ENCODE measurements at places on chromosomes 5 and 9.

DNA sequence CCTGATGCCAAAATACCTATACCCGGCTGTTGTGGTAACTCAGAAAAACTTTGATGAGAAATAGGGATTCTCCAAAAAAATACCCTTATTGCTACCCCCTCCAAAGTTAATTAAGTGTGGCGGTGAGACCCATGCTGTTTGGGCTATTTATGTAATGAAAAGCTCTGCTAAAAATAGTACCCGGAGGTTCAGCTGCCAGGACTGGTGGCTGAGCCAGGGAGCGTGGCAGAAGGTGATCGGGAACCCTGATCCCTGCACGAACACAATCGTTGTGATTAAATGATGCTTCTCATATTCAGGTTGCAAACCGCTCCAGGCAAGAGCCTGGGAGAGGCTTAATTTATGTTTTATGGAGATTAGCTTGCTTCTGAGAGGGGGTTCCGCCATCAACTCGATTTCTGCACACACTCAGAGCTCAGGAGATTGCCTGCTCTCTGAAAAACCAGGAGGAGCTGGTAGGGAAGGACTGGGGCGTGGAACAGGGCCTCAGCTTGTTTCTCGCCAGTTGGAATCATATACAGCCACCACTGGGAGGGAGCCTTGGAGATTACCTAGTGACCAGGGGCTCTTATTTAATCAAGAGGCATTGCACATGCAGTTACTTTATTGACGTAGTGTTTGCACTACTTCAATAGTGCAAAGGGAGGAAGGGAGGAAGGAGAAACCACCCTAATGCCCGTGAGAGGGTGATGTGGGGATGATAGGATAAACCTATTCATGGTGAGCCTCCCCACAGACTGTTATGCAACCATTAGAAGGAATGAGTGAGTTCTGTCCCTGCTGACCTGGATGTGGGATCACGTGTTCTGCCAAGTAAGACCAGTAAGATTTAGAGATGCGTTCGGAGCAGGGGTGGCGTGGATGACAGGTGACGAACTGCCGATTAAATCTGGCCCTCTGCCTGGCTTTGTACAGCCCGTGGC, 23.4 kb downstream of the HRH2 start:
- no peak for DNase-seq

- DNase-seq = no peak
Observed at GRCh38 chr5:55636683-55637082, 75.4 kb downstream of the SLC38A9 start.

DNA sequence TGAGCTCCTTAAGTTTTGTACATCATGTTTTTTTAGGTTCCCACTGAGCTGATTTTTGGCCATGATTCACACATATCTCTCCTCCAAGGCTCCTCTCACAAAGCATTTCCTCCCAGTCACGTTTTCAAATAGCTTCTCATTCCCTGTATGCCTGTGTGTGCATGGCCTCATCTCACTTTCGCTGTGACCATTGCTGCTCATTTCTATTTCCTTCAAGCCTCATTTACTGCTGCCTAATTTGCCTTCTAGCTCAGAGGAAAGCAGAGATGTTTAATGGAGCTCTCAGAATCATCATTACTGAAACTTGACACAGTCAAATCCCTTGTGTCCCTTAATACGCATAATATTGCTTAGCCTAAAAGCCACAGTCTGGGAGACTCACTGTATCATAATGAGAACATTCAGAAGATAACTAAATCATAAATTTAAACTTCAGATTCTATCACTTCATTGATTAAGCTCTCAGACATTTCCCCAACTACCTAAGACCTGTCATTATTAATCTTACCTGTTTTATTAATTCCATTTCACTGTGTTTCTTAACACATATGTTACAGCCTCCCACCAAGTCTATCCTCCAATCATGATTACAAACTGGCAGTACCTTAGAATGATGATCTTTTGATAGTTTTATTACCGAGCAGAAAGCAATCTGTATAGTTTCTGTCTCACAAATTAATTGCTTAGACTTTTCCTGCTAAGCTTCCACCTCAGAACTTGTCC, 278.3 kb upstream of the PTGER4 start:
- no peak for DNase-seq

GRCh38 chr5:143488381-143488780, 84.9 kb upstream of the NR3C1 start:
- DNase-seq = no peak

GRCh38 chr5:137312011-137312410, 187.1 kb downstream of the SPOCK1 start:
- DNase-seq = no peak

DNA sequence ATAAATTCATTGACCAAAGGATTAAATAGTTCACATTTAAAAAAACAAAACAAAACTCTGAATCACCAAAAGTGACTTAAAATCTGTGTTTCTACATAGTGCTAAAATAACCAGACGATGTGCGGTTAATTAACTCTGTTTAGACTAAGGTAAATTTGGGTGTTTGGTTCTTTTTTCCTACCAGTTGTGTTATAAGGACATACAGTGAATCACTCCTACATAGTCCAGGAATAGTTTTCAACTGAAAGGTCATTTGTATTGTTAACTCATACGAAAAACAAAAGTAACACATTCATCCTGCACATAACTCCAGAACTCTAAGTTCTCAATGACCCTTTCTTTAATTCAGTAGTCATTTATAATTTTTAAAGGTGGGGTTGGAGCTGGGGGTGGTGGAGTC, 203.7 kb downstream of the GLIS3 start:
- DNase-seq = no peak

GRCh38 chr5:169615561-169615960, 21.5 kb upstream of the DOCK2 start:
- DNase-seq = no peak

GRCh38 chr5:150261231-150261630, 28.3 kb downstream of the CAMK2A start:
- no peak for DNase-seq

GRCh38 chr9:101727612-101728524, 10.6 kb downstream of the GRIN3A start:
- DNase-seq = no peak

DNA sequence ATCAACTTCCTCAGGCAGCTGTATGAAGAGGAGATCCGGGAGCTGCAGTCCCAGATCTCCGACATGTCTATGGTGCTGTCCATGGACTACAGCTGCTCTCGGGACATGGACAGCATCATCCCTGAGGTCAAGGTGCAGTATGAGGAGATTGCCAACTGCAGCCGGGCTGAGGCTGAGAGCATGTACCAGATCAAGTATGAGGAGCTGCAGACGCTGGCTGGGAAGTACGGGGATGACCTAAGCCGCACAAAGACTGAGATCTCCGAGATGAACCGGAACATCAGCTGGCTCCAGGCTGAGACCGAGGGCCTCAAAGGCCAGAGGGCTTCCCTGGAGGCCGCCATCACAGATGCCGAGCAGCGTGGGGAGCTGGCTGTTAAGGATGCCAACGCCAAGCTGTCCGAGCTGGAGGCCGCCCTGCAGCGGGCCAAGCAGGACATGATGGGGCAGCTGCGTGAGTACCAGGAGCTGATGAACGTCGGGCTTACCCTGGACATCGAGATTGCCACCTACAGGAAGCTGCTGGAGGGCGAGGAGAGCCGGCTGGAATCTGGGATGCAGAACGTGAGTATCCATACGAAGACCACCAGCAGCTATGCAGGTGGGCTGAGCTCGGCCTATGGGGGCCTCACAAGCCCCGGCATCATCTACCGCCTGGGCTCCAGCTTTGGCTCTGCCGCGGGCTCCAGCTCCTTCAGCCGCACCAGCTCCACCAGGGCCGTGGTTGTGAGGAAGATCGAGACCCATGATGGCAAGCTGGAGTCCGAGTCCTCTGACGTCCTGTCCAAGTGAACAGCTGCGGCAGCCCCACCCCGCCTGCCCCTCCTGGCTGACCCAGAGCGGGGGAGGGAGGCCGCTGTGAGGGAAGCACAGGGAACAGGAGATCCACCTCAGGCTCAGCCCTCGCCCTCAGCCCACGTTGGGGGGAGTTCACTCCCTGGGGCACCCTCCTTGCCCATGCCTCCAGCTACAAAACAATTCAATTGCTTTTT, 84.0 kb downstream of the SEC61B start:
- DNase-seq = no peak

- no peak for DNase-seq
Observed at GRCh38 chr9:75033791-75034473, 5.8 kb upstream of the CARNMT1 start.

DNA sequence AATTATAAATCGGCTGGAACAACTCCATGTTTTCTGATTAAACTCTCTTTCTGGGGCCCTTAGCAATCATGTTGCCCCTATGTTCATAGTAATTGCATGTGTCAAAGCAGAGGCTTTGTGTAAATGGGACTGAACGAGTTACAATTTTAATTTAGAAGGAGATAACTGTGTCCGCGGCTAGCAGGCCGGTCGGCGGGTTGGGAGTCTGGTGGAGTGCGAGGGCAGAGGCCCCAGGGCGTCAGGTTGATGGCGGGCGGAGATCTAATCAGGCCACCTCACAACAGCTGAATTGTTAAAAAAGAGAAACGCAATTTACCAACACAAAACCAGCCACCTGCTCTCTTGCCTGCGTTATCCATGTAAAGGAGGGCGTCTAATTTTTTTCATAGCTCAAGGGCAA, 134.9 kb upstream of the LPCAT1 start:
- DNase-seq = no peak

GRCh38 chr5:71789746-71790145, 70.7 kb downstream of the CARTPT start:
- DNase-seq = no peak

GRCh38 chr9:1708219-1708618, 306.9 kb upstream of the SMARCA2 start:
- DNase-seq = no peak

DNA sequence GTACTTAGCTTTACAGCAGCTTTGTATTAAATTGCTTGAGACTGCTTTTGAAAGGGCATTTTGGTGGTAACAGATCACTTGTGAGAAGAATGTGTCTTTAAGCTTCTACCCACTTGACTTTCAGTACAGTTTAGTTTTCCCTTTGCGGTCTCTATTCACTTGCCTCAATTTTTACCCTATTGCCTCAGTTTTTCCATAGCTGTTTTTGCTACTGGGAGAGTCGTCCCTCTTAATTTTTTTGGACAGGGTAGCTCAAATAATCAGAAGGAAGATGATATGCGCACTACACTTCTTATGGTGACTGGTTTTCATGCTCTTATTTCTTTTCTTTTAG, 18.8 kb downstream of the UGCG start:
- DNase-seq = no peak

GRCh38 chr5:2960294-2960693, 208.8 kb upstream of the IRX2 start:
- DNase-seq = no peak

DNA sequence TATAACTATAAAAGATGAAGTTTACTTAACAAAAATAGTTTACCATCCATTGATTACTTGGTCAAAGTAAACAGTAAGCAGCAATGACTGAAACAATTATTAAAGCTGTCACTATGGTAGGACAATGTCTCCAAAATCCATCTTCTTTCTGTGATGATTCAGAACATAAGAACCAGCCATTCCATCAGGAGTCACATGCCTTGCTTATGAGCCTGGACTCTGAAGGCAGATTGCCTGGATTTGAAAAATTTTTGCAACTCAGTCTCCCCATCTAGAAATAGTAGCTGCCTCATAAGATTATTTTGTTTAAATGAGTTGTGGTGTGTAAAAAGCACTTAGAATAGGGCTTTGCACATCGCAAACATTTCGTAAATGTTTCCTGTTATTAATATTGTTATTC, 136.2 kb downstream of the LIFR start:
- DNase-seq = no peak

DNA sequence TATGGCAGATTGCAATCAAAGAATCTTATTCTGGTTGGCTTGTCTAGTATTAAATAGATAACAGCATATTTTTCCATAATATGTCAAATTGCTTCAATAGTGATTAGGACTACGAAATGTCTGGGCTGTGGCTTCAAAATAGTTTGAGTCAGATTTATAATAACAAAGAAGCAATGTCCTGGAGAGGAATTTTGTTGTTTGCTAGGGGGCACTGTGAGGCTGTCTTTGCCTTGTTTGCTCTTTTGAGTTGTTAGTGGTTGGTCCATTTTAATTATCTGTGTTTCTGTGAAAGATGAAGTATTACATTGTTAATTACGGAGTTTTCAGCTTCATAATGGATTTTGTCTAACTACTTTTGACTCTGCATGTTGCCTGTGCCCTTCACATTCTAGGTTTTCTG, 713.6 kb downstream of the TLE4 start:
- no peak for DNase-seq

- no peak for DNase-seq
Observed at GRCh38 chr9:89483592-89484474, 14.1 kb downstream of the SEMA4D start.

- DNase-seq = no peak
Observed at GRCh38 chr5:57822651-57823050, 340.0 kb upstream of the ACTBL2 start.

GRCh38 chr5:10534561-10535530, 29.0 kb upstream of the ANKRD33B start:
- DNase-seq = no peak

DNA sequence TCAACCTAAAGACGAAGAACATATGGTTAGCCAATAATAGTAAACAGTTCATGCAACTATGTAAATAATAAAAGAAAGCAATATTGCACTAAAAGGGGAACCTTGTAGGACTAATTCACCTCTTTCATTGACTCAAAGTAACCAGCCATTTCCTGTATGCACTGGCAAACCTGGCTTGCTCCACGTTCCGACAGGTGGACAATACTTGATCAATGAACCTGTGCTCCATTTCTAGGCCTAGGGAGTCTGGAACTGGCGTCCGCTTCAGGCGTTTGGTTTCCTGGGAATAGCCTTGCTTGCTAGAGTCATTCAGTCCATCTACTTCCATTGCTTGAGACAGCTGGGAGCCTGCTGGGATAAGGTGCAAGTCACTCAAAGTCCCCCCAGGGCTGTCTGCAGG, 41.6 kb downstream of the PTAR1 start:
- no peak for DNase-seq

DNA sequence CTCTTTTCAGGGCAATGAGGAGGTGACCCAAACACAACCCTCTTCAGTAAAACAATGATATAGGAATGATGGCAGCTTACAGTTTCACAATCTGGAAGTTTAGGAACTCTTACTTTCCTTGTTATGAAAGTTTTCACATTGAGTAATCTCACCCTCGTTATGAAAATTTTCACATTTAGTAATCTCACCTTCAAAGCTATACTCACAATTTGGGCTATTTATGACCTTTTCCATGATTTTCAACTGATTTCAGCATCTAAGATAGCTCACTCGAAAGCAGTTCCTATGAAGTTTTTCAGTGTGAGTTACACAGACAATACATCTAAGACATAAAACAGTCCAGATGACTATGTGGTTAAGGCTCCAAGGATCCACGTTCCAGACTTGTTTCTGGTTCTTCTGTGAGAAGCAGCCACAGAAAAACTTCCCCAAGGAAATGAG, 57.1 kb downstream of the FOXD1 start:
- DNase-seq = no peak
